ENCODE measurements at places on chromosomes 2 and 18. TPM values are rescaled to one million over a fixed set of nuclear protein-coding genes. Genes with fewer than 3 reads are reported as not detected.

Gene FIGN
- total RNA-seq, result 2.5 TPM

GRCh38 chr2:186546846-186547245 lies 43.0 kb upstream of the ITGAV start:
- no peaks in the 10 kb centered on the region for H3K36me3 ChIP-seq
- peak overlapping the region; percentile 62 for H3K27ac ChIP-seq
- H3K4me1 ChIP-seq, result peaks cover 56% of the 10 kb centered on the region
- H3K27me3 ChIP-seq, result no peaks in the 10 kb centered on the region
- DNase-seq, result no peak

- no peaks in the 10 kb centered on the region for H3K4me1 ChIP-seq
- no peak overlapping the region for H3K27ac ChIP-seq
- H3K4me3 ChIP-seq, result no peak overlapping the region
- peak; percentile 18 for DNase-seq
- no peaks in the 10 kb centered on the region for H3K36me3 ChIP-seq
- peaks cover 71% of the 10 kb centered on the region for H3K27me3 ChIP-seq
These were observed 3.4 kb upstream of the ZDBF2 start for GRCh38 chr2:206271065-206271464.

DNA sequence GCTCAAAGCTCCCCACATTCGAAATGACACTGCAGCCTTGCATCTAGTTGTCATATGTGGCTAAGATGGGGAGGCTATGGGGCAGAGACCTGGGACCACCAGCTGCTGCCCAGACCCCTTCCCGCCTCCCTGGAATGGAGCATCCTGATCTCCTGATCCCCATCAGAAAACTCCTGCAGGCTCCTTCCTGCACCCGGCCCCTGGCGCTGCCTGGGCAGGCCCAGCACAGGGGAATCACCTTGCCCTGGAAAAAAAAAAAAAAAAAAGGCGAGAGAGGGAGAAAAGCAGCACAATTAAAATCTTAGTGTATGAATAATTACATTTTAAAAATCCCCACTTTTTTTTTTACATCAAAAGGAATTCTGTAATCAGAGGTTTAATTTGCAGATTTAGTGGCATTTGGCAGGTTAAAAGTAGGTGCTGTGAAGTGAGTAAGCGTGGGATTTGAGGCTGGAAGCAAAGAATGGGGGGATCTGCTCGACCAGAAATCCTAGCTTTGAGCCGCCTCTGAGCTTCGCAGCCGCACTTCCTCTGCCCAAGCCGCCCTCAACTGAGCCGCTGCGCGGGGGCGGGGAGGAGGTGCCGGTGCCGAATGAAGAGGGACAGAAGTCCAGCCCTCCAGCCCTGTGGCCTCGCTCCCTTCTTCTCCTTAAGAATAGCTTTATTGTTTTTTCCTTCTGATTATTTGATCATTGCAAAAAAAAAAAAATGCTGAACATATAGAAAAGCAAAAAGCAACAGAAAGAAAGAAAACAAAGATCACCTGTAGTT lies 30.0 kb downstream of the THNSL2 start:
- DNase-seq, result no peak
- no peaks in the 10 kb centered on the region for H3K4me1 ChIP-seq
- no peaks in the 10 kb centered on the region for H3K36me3 ChIP-seq
- H3K27ac ChIP-seq, result no peak overlapping the region
- no peak overlapping the region for H3K4me3 ChIP-seq

DNA sequence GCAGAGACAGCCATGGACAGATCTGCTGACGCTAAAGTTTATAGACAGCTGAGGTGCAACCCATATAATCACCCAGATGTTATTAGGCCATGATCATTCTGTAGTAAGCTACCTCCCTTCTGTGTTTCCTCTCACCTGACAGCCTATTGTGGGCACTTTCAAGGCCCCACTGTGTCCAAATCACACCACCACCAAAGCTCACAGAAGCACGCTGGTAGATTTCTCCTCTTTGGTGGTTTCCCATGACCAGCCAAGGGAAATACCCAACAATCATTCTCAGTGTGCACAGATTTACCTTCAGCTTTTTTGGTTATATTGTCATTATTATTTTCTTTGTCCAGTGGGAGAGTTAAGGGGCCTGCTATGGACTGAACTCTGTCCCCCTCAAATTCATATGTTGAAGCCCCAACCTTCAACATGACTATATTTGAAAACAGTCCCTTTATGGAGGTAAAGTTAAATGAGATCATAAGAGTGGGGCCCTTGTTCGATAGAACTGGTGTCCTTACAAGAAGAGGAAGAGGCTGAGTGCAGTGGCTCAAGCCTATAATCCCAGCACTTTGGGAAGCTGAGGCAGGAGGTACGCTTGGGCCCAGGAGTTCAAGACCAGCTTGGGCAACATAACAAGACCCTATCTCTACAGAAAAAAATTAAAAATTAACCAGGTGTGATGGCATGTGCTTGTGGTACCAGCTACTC lies 74.0 kb upstream of the MSH6 start:
- H3K36me3 ChIP-seq, result no peaks in the 10 kb centered on the region
- H3K27ac ChIP-seq, result no peak overlapping the region
- H3K27me3 ChIP-seq, result no peaks in the 10 kb centered on the region
- no peaks in the 10 kb centered on the region for H3K4me1 ChIP-seq
- no peak overlapping the region for H3K4me3 ChIP-seq
- no peak for DNase-seq

- no peak for DNase-seq
- H3K4me3 ChIP-seq, result no peak overlapping the region
- H3K4me1 ChIP-seq, result no peaks in the 10 kb centered on the region
- no peaks in the 10 kb centered on the region for H3K36me3 ChIP-seq
These were observed 554.4 kb upstream of the FAM98A start for GRCh38 chr2:34153484-34153883.

Gene ARL5A
- 44.8 TPM for total RNA-seq

DNA sequence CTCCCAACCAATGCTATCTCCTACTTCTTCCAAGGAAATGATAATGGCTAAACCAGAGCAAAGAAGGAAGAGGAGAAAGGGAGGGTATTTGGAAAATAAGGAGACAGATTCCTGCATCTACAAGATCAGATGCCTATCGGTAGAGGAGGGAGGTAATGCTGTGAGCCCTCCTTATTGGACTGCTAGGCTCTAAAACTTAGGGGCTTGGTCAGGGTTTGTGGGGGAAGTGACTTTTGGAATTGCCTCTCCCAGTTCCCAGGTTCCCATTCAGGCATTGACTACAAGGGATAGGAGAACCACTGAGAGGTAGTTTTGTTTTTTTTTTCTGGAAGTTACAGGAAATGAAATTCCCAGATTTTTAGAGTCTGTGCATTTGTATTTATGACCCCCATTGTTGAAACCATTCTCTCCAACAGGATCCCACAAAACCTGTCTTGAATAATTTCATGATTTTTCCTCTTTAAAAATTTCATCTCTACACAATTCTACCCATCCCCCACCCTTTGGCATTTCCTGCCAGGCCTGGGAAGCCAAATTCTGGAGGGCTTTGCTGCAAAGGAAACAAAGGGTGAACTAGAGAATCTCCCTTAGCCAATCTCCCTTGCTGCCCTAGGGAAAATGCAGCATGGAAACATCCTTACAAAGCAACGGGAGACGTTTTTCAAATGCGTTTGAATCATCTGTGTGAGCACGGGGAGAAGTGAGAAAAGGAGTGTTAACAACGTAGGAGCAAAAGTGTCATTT lies 282.1 kb upstream of the EPAS1 start:
- H3K4me1 ChIP-seq, result peaks cover 21% of the 10 kb centered on the region
- no peaks in the 10 kb centered on the region for H3K27me3 ChIP-seq
- no peak overlapping the region for H3K4me3 ChIP-seq

Gene CARF
- 13.8 TPM for total RNA-seq

- no peaks in the 10 kb centered on the region for H3K36me3 ChIP-seq
- H3K4me3 ChIP-seq, result no peak overlapping the region
- no peaks in the 10 kb centered on the region for H3K27me3 ChIP-seq
- DNase-seq, result no peak
These were observed 61.5 kb downstream of the INPP4A start for GRCh38 chr2:98505971-98506664.

GRCh38 chr18:13658436-13659204 lies 67.7 kb downstream of the FAM210A start:
- H3K27ac ChIP-seq, result no peak overlapping the region
- H3K4me1 ChIP-seq, result no peaks in the 10 kb centered on the region
- no peak overlapping the region for H3K4me3 ChIP-seq
- no peak for DNase-seq
- no peaks in the 10 kb centered on the region for H3K36me3 ChIP-seq

- H3K4me3 ChIP-seq, result no peak overlapping the region
- H3K36me3 ChIP-seq, result no peaks in the 10 kb centered on the region
- H3K4me1 ChIP-seq, result no peaks in the 10 kb centered on the region
- H3K27me3 ChIP-seq, result no peaks in the 10 kb centered on the region
- DNase-seq, result no peak
These were observed 39.5 kb downstream of the ATP9B start for GRCh38 chr18:79108549-79109215.

DNA sequence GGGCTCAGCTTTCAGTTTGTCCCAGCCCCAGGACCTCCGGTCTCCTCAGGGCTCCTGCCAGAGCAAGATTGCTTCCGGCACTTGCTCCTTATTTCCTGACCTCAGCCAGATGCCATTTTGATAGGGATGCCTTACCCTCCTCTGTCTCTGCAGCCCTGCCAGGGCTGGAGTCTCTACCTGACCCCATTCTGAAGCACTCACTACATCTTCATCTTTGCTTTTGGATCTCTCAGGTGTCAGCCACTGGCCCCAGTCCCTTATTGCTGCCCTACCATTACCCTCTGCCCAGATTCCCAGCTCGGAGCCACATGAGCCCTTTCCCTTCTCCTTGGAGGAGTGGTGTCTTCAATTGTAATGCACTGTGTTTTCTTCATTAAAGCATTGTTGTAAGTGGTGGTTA lies 17.1 kb downstream of the OSBPL6 start:
- no peak overlapping the region for H3K27ac ChIP-seq
- no peaks in the 10 kb centered on the region for H3K27me3 ChIP-seq
- no peaks in the 10 kb centered on the region for H3K36me3 ChIP-seq
- no peak for DNase-seq
- no peak overlapping the region for H3K4me3 ChIP-seq
- peaks cover under 1% of the 10 kb centered on the region for H3K4me1 ChIP-seq

Gene PTGR3
- total RNA-seq, result 10.3 TPM

DNA sequence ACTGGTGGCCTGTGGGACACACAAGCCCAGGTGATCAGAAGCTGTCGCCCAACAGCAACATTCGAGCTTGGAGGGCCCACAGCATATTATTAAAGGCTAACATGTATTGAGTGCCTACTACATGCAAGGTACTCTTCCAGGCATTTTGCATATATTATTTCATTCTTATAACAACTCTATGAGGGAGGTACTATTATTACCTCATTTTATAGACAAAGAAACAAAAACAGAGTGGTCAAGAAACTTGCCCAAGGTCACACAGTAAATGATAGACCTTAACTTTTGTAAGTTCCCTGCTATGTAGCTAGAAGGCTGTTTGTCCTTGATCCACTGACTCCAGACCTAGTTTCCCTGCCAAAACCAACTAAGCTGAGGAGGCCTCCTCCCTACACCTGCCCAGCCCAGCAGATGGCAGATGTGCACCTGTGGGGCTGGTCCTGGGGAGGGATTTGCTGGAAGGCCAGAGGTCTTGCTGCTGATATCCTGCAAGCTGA lies 35.7 kb downstream of the KANSL3 start:
- H3K27me3 ChIP-seq, result no peaks in the 10 kb centered on the region
- DNase-seq, result no peak
- H3K36me3 ChIP-seq, result peaks cover 87% of the 10 kb centered on the region
- peaks cover 3% of the 10 kb centered on the region for H3K4me1 ChIP-seq
- H3K27ac ChIP-seq, result no peak overlapping the region

DNA sequence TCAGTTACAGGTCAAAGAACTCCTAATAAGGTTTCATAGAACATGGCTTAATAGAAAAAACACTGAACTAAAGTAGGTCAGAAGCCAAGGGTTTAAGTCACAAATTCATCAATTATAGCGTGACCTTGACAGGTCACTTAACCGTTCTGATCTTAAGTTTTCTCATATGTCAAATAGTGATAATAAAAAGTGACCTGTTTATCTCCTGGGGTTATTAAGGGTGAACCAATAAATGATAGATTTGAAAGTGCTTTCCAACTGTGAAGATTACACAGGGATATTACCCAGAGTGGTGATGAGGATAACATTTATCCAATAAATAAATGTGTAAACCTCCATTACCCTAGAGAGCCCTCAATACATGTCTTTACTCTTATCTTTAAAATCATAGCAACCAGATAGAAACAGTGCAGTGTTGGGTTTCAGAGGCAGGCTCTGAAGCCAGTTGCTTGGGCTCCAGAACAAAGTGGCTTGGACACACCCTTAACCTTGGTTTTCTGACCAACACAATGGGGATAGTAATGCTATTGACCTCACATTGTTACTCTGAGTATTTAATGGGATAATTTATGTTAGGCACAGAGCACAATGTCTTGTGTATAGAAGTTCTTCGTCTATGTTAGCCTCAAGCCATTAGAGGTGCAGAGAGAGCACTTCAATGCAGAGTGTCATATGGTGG lies 48.6 kb downstream of the KLHL14 start:
- no peaks in the 10 kb centered on the region for H3K4me1 ChIP-seq
- H3K36me3 ChIP-seq, result no peaks in the 10 kb centered on the region
- no peak overlapping the region for H3K27ac ChIP-seq
- no peaks in the 10 kb centered on the region for H3K27me3 ChIP-seq
- no peak for DNase-seq
- H3K4me3 ChIP-seq, result no peak overlapping the region

Measured in osteoblast (primary cell).